ENCODE measurements at places on chromosomes 4 and X. TPM values are rescaled to one million over a fixed set of nuclear protein-coding genes. Genes with fewer than 3 reads are reported as not detected.

DNA sequence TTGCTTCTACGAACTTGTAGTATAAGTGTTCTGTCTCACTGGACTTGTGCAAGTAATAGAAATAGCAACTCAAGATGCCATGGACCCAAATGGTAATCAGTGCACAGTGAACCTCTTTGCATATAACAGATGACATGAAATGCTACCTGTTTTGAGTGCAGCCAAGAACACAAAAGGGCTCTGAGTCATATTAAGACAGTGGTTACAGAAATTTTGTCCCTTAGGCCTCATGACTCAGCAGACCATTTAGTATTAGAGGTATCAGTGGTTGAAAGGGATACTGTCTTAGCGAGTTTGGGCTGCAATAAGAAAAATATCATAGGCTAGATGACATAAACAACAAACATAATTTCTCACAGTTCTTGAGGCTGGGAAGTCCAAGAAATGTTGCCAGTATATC, 502.9 kb upstream of the PCDH10 start:
- DNase-seq, result no peak

DNA sequence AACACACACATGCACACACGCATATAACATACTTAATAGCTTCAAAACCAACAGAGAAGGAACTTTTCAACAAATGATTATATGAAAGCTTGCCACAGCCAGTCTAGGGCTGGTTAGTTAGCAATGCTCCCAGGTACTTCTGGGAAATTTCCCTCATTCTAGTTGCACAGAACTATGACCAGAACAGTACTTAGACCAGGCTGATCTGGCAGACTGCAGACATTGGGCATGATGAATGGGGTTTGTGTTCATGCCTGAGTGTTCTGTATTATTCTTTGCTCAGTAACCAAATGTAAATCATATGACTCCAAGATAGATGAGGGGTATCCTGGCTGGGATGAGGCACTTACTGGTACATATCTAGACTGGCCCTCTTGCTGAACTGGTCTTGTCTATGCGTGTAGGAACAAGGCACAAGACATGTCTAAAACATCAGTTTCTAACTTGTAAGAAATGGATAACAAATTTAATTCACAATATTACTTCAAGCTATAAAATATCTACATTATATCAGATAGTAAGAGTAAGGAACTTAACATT, 50.3 kb upstream of the GEMIN8 start:
- no peak for DNase-seq

DNA sequence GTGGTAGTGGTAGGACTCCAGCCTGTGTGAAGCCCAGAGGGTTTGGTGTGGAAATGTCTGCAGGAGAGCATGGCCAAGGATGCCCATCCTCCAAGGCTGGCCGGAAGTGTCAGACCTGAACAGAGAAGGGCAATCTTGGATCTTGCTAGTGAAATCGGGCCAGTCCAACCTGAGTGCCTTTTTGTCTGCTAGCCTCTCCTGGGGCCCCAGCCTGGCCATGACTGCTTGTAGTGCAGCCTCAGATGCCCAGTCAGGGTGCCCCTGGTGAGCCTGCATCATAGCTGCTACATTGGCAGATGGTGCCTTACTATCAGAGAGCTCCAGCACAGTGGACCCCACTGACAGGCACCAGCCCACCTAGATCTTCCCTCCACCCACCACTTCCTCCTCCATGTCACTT, 99.3 kb upstream of the PCDH18 start:
- DNase-seq, result no peak

DNA sequence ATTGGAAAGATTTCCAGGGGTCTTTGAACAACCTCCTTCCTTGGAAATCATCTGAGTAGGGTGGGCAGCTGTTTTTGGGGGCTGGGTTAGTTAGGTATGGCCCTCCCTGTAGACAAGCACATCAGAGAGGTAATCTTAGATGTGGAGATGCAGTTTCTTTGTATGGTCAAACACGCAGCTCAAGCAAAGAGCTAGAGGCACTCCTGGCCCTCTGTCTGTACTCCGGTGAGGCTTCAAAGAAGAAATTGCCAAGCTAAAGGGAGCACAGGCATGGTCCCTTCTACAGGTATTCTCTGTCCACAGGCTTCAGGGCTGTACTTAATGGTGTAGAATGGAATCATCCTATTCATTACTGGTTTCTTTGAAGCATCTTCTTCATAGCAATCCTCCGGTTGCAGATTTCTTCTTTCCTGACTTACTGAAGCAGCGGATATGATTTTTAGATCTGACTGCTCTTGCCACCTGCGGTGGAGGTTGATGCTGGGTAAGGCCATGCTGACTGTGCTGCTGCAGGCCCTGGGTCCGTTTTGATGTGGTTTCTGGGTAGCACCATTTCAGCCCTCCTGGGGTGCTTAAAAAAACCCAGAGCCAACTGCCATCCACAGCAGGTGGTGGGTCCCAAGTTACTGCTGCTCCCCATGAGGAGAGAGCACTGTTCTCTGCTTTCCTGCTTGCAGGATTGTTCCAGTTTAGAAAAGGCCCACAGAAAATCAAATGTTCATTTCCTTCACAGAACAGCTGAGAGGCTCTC, 318.9 kb upstream of the GATB start:
- DNase-seq, result no peak

Gene HS6ST2
- 0.38 TPM for total RNA-seq

Gene SHISA3
- total RNA-seq, result 0.90 TPM

Gene KLHL13
- 8.4 TPM for total RNA-seq

DNA sequence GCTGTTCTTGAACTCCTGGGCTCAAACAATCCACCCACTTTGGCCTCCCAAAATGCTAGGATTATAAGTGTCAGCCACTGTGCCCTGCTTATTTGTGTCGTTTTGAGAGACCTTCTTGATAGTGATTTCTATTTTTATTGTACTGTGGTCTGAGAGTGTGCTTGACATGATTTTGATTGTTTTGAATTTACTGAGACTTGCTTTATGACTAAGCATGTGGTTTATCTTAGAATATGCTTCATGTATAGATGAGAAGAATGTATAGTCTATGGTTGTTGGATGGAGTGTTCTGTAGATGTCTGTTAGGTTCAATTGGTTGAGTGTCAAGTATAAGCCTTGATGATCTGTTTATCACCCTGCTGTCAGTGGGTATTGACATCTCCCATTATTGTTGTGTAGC, 789.3 kb downstream of the IL1RAPL1 start:
- no peak for DNase-seq

DNA sequence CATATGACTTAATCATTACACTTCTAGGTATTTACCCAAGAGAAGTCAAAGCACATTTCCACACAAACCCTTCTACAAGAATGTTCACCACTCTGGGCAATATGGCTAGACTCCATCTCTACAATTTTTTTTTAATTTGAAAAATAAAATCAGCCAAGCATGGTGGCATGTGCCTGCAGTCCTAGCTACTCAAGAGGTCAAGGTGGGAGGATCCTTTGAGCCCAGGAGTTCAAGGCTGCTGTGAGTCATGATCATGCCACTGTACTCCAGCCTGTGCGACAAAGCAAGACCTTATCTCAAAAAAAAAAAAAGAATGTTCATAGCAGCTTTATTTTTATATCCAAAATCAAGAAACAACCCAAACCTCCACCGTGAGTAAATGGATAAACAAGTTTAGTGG, 70.3 kb upstream of the MBNL3 start:
- DNase-seq, result no peak

GRCh38 chr4:105162123-105162796, 15.6 kb downstream of the TET2 start:
- no peak for DNase-seq

DNA sequence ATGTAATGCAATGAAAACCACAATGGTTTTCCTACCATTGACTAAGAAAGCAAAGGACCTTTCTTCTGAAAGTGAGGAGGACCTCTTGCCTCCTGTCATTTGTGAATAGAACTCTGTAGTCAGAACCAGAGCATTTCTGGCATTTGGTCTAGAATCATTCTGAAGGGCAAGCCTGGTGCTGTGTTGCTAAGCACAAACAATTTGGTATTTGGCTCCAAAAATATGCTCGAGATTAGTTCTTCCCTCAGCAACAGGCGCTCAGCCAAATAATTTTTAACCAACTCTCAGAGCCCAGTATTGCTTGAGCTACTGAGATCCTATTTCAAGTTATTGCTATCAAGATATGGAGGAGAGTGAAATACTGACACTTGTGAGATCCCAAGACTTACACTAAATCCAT, 71.0 kb downstream of the SNCA start:
- DNase-seq, result no peak

DNA sequence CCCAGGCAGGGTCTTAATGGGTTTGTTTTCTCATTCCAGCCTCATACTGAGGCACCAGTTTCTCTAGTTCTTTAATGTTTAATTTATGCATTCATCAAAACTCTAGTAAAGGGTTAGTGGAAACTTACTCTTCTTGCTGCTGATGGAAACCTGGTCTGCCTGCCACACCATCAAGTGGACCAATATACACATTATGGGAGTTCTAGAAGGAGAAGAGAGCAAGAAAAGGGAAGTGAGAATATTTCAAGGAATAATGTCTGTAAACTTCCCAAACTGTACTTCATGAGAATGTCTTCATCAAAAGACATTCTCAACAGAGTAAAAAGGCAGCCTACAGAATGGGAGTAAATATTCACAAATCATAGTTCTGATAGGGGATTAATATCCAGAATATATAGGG, 20.9 kb upstream of the DHX15 start:
- no peak for DNase-seq

Gene CSAG2
- not detected for total RNA-seq

- no peak for DNase-seq
These were observed 151.8 kb downstream of the SLC7A11 start for GRCh38 chr4:138090150-138090917.

DNA sequence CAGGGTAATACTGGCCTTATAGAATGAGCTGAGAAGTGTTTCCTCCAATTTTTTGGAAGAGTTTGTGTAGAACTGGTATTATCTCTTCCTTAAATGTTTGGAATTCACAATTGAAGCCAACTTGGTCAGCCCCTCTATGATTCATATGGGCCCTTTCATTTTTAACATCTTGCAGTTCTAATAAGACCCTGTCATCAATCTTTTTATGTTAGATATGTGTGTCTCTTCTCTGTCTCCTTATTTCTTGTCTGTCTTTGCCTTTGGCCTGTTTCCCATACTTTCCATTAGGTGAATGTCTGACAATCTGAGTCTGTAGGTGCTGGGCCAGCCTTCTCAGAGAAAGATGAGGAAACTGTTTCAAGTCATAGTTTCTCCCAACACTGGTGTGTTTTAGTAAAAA, 88.7 kb downstream of the SLC16A2 start:
- DNase-seq, result no peak

Gene CYLC1
- not detected for total RNA-seq

Gene AMER1
- total RNA-seq, result 8.9 TPM

- DNase-seq, result no peak
These were observed 69.2 kb downstream of the KIT start for GRCh38 chr4:54726907-54727306.

Gene ZNF41
- total RNA-seq, result 12.0 TPM

- no peak for DNase-seq
These were observed 2.0 kb upstream of the NUDT9 start for GRCh38 chr4:87420276-87420830.

DNA sequence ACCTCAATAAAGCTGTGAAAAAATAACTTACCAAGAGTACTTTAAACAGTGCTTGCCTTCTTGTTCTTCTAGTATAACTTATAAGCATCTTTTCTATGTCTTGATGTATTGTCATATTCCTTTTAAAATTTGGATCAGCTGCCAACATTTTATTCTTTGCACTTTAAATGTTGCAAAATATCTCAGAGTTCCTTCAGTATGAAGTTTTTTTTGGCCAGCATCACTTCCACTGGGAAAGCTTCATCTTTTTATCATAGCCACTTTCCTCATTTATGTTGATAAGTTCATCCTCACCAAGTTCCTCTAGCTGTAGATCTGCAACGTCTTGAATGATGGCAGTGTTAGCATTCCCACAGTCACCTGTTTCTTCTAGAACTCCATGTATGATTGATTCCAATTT, 24.2 kb downstream of the CXorf58 start:
- DNase-seq, result no peak

Gene CFP
- total RNA-seq, result 4.0 TPM

GRCh38 chr4:2366252-2367192, 51.9 kb downstream of the ZFYVE28 start:
- DNase-seq, result peak; percentile 37

Measured in mucosa of descending colon (tissue), 3 donors.